ENCODE measurements at places on chromosomes 4 and X. TPM values are rescaled to one million over a fixed set of nuclear protein-coding genes. Genes with fewer than 3 reads are reported as not detected.

GRIA2 gene
- 0.27 TPM for total RNA-seq

CMC4 gene
- 10.8 TPM for total RNA-seq

MAGEB10 gene
- total RNA-seq, result not detected

ZNF157 gene
- under 0.01 TPM for total RNA-seq

DNAAF6 gene
- total RNA-seq, result not detected

CLDN2 gene
- not detected for total RNA-seq

GAB3 gene
- total RNA-seq, result 4.7 TPM

CT45A9 gene
- total RNA-seq, result not detected

CHRNA9 gene
- total RNA-seq, result not detected

BEX3 gene
- total RNA-seq, result 193 TPM

POU3F4 gene
- not detected for total RNA-seq
